Suppressor macrophage treated with lipopolysaccharide for 4 hours (primary cell): ENCODE measurements at places on chromosomes 5 and 9.

DNA sequence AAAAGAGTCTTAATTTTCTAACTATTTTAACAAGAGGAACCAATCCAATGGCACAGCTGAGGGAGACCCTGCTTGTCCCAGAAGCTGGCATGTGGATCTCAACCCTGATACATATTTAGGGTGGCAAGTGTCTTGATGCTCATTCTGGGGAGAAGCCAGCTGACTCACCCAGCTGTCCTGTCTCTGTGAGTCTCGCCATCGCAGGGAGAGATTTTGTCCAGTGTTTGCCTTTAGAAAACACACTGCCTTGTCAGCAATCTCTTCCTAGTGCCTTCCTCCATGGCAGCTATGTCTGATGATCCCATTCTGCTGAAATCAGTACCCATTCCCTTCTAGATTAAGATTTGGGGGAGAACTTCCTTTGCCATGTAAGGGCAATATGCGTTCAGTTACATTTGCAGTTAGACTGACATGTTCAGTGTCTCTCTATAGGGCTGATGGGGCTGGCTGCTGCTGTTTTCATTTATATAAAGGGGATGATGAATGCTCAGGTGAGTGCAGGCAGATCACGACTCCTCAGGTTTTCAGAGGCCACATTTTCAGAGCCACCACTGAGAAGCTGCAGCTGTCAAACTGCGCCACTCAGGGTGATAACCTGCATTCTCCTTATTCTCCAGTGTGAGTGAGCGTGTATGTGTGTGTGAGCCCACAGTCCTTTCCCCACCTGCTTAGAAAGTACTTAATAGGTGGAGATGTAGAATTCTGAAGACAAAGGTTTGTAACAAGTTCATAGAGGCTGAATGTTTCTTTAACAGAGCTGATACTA lies 217.0 kb downstream of the GAS1 start:
- no peak for DNase-seq

GRCh38 chr5:121937762-121938161 lies 24.0 kb upstream of the SRFBP1 start:
- DNase-seq, result no peak

DNA sequence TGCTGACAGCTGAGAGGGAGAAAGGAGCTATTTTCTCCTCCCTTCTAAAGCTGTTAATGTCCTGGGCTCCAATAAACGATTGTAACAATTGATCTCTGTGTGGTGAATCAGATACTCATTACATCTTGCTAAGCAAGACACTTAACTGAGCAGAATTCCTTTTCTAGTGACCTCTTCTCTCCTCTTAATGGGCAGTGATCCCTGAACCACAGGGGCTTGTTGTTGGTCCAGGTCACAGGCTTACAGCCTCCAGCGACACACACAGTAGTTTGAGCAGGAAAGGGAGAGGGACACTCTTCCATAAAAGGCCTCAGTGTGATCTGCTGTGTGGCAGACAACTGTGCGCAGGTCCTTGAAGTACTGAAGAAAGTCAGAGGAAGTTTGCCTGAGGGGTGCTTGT lies 58.5 kb upstream of the MYO10 start:
- DNase-seq, result no peak

- no peak for DNase-seq
These were observed 98.3 kb upstream of the CDKN2B start for GRCh38 chr9:22107202-22108045.

- DNase-seq, result no peak
These were observed 146.2 kb upstream of the PLCXD3 start for GRCh38 chr5:41656597-41656996.

DNA sequence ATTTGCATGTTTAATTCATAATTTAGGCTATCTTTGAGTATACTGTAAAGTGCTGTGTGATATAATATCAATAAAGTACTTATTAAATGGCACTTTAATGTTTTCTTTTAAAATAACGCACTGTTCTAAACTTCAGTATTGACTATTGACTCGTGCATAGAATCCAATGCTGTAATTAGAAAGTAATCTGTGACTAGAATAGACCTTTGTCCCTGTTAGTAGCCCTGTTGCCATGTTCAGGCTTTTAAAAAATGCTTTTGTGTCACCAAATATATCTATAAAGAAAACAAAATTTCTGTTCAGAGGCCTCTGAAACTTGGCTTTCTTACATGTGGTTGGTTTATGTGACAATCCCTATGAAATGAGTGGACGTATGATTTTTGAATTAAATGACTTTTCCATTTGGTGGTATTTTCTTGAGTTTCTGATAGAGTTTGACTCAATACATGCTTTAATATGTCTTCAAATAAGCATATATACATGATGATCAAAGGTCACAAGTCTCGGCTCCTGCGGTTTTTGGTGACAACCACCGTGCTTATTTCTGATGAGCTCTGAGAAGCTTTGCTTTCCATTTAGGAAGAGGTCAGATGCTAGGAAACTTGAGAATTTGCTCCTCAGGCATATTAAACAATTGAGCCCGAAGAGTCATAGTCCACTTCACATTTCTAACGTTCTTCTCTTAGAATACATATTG lies 174.7 kb downstream of the NR3C1 start:
- DNase-seq, result no peak

- DNase-seq, result no peak
These were observed 18.1 kb downstream of the TJP2 start for GRCh38 chr9:69192214-69192613.

GRCh38 chr9:132943651-132944293 lies 644 bp downstream of the TSC1 start:
- DNase-seq, result peak; percentile 9

GRCh38 chr9:122904466-122904822 lies 715 bp downstream of the RC3H2 start:
- peak; percentile 43 for DNase-seq

DNA sequence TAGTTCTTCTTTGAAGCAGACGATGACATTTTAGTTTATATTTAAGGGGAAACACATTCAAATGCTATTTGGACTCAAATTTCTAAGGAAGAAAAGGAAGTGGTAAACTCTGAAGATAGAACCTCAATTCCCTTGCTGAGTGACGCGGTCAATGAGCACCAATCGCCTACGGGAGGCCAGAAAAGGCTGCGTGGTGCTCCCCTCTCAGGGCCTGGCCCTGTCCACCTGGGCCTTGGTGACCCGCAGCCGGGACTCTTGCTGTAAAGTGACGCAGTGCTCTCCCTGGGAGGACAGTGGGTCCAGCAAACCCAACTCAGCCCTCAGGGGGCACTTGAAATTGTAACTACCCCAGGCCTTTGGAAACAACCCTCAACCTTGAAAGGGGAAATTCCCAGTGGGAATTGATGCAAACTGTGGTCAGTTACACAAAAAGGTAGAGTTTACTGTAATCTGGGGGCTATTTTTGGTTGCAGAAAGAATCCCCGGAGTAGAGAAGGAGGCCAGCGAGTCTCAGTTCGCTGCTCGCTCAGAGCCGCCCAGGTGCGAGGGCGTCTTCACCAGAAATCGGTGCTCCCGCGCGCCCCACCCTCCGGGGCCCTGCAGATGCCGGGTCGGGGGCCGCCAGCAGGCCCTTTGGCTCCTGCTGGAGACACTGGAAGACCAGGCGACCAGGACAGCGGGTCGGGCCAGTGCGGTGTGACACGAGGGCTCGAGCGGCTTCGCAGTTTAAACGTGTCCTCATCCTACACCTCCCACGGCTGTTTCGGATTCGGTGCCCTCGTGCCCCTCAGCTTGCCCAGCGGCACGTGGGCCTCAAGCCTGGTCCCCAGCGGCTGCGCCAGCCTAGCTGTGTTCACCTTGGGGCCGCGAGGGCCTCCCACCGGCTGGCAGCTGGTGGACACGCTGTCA lies 1.4 kb upstream of the ANKRD33B start:
- DNase-seq, result peak; percentile 51

GRCh38 chr5:157827423-157827822 lies 31.5 kb downstream of the CLINT1 start:
- no peak for DNase-seq

DNA sequence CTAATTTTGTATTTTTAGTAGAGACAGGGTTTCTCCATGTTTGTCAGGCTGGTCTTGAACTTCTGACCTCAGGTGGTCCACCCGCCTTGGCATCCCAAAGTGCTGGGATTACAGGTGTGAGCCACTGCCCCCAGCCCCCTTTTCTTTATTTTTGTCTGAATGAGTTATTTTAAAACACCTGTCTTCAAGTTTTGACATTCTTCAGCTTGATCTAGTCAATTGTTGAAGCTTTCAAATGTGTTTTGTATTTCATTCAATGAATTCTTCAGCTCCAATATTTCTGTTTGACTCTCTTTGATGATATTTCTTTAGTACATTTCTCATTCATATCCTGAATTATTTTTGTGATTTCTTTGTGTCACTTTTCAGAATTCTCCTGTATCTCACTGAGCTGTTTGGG lies 486.2 kb downstream of the DMAC1 start:
- no peak for DNase-seq

GRCh38 chr5:98425640-98426039 lies 347.8 kb upstream of the RGMB start:
- DNase-seq, result no peak

DNA sequence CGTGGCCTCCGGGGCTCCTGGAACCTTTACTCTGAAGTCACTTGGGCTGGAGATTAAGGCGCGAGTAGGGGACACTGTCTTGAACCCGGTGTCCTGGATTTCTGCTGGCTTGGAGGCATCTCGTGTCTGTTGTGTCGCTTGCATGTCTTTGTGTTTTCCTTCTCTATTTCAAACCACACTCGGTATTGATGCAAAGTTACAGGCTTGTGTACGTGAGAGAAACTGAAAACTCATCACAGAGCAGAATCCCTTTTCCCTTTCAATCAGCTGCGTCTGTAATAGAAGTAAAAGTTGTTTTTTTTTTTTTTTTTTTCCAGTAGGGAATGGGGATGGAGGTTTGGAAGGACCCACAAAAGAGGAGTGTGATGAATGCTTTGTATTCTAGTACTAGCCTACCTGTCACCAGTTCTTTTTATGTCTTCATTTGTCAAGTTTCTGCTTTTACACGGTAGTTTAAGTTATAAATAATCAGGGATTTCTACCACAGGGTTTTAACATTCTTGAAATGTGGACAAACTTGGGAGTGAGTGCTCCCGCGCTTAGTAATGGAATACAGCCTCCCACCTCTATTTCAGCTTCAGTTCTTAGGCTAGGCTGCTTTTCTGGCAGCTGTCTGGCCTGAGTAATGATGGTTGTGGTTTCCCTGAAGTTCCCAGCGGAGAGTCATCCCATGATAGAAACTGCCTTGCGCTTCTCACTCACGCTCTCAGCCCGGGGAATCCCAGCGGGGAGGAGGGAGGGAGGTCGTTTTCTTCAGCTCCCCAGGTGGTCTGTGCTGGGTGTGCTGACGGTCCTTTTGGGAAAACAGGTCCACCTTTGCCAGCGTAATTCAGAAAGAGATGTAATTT lies 763 bp downstream of the TJP2 start:
- DNase-seq, result peak; percentile 95

GRCh38 chr9:117313989-117314388 lies 100.9 kb downstream of the ASTN2 start:
- no peak for DNase-seq

- DNase-seq, result no peak
These were observed 1.3 kb downstream of the PPP1R26 start for GRCh38 chr9:135480940-135481310.

DNA sequence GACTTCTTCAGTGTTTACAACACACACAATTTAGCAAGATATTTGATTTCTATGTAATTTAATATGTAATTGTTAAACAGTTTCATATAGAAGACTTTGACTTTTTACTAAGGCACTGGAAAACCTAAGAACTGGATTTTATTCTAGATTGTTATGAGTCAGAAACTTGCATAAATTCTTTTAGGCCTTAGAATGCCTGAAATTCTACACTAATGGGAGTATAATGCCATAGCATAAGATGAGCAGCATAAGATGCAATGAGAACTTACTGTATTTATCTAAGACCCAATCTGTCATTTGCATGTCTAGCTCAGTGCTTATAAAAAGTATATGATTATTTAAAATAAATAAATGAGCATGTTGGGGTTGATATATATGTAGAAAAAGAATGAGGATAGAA lies 285.2 kb downstream of the CDH12 start:
- no peak for DNase-seq

DNA sequence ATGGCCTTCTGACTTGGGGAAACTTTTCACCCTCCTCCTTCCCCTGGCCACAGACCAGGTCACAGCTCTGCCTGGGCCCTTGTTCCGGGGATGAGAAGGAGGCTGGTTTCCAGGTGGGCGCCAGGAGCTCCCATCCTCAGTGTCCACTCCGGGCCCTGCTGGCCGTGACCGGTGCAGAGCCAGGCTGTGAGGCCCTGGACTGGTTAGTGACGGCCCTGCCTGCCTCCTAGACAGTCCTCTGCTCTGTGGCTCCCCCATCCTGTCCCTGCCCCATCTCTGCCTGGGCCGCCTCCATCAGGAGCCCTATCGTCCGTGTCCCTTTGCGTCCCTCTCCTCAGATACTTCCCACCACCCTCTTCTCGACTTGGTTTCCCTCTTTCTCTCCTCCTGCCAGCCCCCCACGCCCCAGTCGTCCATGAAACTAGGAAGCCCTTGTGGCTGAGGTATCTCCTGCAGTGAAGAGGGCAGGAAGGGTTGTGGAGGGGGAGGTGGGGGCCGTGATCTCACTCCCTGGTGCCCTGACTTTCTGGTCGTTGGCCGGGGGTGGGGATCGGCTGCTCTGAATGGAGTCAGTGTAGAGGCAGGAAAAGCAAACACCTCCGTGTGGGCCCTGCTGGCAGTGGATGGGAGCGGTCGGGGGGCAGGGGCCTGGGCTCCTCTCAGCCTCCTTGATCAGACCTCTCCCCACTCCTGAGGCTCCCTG lies 15.4 kb upstream of the CERCAM start:
- DNase-seq, result no peak

DNA sequence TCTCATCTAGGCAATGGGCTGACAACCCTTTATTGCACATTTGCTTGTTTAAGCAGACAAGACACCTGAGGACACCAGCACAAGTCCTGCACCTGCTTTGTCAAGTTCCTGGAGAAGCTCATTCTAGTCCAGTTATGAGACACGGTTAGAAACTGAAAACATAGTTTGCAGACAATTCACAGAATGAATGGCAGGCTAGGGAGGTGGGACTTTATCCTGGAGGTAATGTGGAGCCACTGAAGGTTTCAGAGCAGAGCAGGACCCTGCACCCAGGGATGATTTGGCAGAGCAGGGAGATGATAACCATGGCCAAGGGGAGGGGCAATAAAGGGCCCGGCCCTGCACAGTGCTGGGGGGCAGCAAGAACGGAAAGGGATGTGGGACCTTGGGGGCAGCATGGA lies 50.7 kb upstream of the SLC25A51 start:
- DNase-seq, result no peak

DNA sequence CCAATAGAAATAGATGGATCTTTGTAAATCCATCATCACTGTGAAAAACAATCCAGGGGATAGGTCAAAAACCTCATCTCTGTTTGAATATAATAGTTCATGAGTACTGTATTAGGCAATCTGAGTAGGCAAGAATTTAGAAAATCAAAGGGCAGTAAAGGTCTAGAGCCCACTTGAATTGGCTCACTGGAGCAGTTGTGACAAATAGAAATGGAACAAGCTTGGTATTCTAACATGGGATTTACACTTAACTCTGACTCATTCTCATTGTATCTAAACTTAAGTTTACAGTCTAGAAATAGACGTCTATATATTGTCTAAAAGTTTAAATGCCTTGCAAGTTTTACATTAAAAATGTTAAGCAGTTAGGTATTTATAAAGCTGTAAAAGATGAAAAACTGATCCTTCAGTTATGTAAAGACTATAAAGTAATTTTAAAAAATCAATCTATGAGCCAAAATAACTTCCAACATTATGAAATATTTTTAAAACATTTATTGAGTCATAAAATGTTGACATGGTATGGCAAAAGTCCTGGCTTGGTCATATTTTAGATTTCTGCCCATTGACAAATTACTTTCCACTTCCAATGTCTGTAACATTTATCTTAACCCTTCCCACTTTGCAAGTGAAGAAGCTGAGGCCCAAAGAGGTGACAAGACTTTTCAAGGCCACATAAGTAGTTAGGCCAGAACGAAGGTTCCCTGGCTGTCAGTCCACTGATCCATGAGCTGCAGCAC lies 203.7 kb upstream of the NREP start:
- DNase-seq, result peak; percentile 54

GRCh38 chr5:140235791-140236551 lies 61.0 kb downstream of the CYSTM1 start:
- DNase-seq, result peak; percentile 29
